ENCODE measurements at places on chromosomes 6 and 20.

DNA sequence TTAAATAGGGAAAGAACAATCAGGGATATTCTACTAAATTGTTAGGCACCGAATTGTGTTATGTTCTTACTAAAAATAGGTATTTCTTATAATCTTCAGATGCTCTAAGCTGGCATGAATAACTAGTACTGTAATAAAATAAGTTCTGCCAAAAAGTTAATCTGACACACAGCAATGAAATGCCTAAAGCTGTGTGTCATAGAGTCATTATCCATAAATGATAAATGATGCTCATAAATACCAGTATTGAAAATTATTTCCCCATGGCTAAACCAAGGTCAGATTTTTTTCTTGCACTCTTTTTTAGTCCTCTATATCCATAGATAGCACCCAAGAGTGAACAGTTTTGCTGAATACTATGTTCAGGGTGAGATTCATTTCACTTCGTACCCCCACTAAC is 11.7 kb upstream of the PRIM2 start:
- no peak for DNase-seq

DNA sequence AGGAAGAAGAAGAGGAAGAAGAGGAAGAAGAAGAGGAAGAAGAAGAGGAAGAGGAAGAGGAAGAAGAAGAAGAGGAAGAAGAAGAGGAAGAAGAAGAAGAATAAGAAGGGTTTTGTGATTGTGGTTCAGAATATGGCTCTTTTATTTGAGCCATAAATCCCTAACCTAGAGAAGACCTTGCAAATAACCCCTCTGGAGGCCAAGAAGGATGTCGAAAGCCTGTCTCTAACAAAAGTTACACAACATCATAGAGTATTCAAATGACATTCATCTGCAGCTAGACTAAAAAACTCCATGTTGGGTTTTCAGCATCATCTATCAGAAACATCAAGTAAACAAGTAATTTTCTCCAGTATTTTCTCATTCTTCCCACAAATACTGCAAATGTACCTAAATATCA is 100.9 kb downstream of the RNASET2 start:
- no peak for DNase-seq

GRCh38 chr20:18513208-18513607 is 5.5 kb downstream of the SEC23B start:
- no peak for DNase-seq

GRCh38 chr6:150248300-150248699 is 105.5 kb downstream of the PPP1R14C start:
- no peak for DNase-seq

GRCh38 chr20:25205277-25206062 is 10.0 kb downstream of the ENTPD6 start:
- DNase-seq = no peak

DNA sequence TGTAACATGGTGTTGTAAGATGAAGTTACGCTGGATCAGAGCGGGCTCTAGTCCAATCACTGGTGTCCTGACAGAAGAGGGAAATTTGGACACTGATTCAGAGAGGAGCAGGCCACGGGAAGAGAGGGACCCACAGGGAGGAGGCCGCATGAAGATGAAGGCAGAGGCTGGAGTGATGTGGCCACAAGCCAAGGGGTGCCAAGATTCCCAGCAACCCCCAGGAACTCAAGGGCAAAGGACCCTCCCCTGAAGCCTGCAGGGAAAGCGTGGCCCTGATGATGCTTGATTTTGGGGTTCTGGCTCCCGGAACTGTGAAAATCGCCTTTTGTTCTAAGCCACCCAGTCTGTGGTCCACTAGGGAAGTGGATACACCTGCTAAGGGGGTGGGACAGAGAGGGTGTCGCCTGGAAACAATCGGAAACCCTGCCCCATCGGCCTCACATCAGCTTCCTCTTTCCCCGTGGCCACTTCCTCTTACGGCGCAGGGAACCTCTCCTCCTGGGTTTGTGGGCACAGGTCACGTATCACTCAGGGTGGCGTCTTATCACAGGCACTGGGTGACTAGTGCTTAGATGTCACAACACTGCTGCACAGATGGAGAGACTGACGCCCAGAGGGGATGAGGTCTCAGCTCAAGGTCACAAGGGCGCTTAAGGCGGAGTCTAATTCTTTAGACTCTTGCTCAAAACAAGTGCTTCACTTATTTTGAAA is 58.0 kb downstream of the SULF2 start:
- peak; percentile 54 for DNase-seq

GRCh38 chr20:34750484-34750883 is 46.3 kb downstream of the TP53INP2 start:
- DNase-seq = no peak

DNA sequence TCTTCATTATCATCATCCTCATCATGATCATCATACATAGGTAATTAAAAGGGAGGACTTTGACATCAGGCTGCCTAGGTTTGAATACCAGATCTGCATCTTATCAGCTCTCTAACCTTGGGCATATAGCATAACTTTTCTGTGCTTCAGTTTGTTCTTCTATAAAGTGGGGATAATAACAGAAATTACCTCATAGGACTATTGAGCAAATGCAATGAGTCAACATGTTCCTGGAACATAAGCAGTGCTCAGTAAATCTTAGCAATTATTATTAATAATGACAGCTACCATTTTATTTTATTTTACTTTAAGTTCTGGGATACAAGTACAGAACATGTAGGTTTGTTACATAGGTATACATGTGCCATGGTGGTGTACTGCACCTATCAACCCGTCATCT is 7.2 kb downstream of the C20orf202 start:
- DNase-seq = no peak

GRCh38 chr6:129186988-129187387 is 304.1 kb downstream of the LAMA2 start:
- DNase-seq = no peak
